ENCODE measurements at places on chromosomes 6 and 20.
A peak's percentile ranks its signal among the peaks of the same experiment; 100 is the strongest.

GRCh38 chr6:20511852-20512251 is 22.4 kb upstream of the CDKAL1 start:
- no peak for DNase-seq

DNA sequence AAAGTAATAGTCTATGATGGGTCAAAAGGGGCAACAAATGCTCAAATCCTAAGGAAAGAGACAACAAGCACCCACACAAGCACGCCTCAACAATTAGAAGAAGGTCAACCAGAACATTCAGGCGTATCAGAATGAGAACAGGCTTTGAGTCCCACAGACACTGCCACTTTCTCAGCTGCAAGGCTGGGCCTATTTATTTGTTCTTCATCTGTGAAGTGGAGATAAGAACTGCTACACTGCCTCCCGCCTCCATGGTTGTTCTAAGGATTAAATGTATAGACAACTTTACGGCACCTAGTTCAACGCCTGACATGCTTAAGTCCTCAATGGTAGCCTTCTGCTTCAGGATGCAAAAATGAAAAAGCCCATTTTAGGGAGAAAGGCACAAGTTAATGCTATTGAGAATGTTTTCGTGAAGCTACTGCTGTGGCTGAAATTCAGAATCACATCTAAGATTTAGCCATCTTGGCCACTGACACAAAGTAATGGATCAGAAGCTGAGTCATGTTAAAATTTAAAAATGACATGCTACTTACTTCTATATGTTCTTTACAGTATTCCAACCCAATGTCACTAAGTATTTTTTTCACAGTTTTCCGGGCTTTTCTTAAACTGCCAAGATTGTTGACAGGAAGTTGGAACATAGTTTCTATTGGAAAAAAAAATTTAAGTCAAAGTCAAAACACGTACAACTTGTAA is 27.7 kb downstream of the ADNP start:
- DNase-seq, result no peak

GRCh38 chr20:61801065-61801360 is 264.7 kb downstream of the TAF4 start:
- DNase-seq, result no peak

GRCh38 chr6:17527076-17527475 is 73.0 kb upstream of the FAM8A1 start:
- DNase-seq, result no peak

DNA sequence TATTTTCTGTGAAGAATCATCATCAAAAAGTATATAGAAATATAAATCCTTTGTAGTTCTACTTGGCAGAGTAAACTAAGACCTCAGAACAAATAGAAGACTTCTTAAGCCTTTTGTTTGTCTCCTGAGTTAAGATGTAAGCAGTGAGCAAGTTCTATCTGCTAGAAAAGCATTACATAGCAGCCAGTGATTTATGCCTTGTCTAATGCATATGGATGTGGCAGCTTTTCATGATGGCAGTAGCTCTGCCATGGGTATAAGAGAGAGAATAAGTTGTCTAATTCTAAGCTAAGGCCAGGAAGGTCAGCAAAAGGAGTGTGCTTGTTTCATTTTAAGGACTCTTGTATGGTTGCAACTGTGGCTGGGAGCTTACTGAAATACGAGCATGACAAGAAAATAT is 920.2 kb downstream of the GRIK2 start:
- no peak for DNase-seq

- no peak for DNase-seq
Observed at GRCh38 chr6:143126574-143126941, 65.9 kb downstream of the AIG1 start.

DNA sequence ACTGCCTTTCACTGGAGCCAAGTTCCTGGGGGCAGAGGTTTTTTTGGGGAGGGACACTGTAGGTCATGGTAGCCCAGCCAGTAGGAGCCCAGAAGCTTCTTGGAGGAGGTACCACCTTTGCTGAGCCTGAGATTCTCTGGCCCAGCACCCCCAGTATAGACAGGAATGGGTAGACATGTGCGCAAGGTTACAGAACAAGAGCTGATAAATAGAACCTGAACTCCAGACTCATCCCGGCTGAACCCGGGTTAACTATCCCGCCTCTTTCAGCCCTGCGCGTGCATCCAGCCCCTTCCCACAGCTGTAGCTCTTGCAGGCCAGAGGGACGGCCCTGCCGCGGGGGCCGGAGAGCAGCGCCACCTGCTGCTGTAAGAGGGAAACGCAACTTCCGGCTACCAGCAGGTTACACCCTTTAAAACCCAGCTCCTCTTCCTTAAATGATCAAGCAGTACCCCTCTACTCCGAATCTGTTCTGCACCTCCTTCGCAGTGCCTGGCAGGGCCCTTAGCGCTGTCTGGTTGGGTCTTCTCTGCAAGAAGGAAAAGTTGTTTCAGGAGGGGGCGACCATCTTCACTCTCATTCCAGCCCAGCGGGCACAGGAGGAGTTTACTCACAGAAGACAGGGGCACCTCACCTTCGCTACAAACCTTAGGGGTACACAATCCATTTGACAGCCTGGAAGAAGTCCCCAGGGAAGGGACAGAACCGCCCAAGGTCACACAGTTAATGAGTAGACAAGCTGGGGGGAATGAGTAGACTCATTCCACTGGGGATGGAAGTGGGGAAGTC is 7.5 kb downstream of the SRXN1 start:
- no peak for DNase-seq

GRCh38 chr6:34056305-34057108 is 89.4 kb downstream of the GRM4 start:
- DNase-seq, result no peak

GRCh38 chr6:134238960-134239795 is 78.7 kb downstream of the SGK1 start:
- no peak for DNase-seq

DNA sequence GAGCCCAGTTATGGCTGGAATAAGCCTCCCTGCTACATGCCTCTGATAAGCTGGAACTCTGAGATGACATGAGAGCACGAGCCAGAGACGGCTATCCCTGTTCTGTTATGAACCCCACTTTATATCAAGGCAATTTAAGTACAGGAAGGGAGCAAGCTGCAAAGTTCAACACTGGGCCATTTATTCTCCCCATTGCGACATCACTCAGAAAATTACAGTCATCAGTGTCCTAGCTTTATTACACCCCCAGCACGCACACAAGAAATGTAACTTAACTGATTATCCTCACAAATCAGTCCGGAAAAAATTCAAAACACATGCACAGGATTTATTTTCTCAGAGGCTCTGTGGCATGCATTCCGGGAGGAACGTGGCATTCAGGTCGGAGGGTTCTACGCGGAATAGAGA is 125.3 kb upstream of the SLC2A12 start:
- no peak for DNase-seq

DNA sequence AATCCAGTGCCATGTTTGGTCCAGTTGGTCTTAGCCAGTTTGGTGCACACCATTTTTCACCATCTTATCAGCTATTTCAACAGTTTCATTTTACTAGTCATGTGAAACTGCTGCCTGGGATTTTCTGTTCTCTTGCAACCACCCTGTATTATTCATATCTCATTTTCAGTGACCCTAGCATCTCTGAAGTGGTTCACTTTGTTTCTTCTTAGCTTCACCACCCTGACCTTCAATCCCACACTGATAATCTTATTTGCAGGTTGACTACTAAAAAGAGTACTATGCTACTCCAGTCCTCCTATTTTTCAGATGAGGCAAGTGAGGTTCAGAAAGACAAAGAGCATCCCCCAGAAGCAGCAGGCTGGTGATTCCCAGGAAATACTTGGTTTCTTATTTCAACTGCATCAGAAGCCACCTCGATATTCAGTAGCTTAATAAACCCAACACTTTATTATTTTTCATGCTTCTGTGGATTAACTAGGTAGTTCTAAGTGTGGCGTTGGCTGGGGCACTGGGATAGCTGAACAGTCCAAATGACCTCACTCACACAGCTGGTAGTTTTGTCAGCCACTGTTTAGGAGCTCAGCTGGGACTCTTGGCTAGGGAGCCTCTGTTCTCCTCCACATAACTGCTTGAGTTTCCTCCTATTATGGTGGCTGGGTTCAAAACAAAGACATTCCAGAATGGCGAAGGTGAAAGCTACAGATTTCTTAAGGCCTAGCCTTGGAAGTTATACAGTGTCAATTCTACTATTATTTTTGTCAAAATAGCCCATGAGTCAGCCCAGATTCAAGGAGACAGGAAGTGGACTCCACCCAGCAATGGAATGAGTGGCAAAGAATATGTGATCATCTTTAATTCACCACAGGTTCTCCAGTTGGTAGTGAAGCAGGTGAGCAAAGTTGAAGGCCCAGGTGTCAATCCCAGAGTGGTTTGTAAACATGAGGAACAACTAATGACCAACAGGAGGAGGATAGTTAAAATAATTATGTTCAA is 40.6 kb downstream of the BPIFB4 start:
- DNase-seq, result peak; percentile 58

DNA sequence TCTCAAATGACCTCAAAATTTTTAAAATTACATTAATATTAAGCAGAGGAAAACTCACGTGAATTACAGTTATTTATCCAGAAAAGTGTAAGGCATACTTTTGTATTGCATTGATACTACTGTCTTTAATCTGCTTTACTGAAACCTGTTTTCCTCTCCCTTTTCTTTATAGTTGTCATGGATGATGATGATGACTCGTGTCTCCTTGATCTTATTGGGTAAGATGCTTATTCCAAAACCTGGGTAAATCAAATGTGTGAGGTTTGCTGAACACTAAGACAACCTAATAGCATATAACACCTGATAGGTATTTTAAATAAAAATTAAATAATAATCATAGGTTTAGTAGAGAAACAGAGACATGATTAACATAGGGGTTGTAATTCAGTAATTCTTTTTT is 40.0 kb downstream of the BICRAL start:
- no peak for DNase-seq

- DNase-seq, result no peak
Observed at GRCh38 chr6:128723667-128724066, 159.3 kb upstream of the LAMA2 start.

GRCh38 chr6:31396422-31397152 is 6.8 kb upstream of the MICA start:
- DNase-seq, result no peak

DNA sequence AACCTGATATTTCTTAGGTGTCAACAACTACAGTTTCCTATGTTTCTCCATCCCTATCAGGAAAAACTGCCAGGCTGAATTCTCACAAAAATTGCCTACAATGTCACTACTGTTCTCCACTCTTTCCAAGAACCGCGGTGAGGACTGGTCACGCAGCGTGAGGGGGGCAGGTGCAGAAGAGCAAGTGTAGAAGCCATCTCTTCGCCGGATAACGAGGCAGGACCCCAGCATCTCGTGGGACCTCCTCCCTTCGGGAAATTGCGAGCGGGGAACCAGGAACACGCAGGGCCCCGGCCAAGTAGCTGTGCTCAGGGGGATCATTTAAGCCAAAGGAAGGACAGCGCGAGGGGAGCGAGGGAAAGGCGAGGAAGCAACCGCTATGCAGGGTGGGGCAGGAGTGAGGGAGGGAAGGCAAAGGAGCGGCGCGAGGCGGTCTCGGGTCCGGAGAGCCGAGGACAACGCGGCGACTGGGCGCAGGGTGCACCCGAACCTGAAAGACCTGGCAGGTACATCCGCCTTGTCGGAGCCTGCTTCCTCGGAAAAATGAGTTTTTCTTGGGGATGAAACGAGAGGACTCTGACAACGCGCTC is 559 bp downstream of the APMAP start:
- DNase-seq, result peak; percentile 84

DNA sequence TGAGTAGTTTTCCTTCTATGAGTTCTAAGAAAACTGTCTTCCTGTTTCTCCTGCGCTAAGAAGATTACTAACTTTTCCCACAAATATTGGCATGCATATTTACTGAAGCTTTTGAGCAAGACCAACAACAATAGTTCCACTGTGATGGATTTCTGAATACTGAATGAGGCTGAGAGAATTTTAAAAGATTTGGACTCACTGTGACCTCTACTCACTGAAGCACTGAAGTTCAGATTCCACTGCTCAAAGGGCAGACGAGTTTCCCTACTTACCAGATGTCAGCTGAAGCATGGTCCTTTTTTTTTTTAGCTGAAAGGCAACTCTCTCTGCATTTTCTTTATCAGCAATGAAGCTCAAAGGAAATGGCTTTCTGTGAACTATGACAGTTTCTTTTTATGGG is 718.5 kb downstream of the RFPL4B start:
- no peak for DNase-seq

DNA sequence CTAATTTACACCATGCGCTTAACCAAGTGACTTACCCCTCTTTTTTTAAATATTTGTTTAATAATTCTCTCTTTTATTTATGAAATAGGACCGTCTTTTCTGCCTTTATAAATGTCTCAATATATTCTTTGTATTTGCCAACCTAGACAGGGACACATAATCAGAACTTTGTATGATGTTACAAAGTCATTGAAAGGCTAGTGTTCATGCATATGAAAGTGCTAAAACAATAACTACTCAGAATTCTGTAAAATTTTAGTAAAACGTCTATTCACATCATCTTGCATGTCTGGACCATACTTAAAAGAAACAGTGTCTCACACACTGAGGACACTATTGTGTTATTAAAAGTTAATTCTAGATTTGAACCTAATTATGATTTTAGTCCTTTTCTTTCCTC is 41.1 kb upstream of the HBS1L start:
- no peak for DNase-seq

Data from vagina (tissue), 2 donors.